ENCODE measurements at places on chromosomes 11 and 22. TPM values are rescaled to one million over a fixed set of nuclear protein-coding genes. Genes with fewer than 3 reads are reported as not detected.

Gene OR51B2
- not detected for total RNA-seq

GRCh38 chr22:31337178-31337577, 9.0 kb downstream of the PATZ1 start:
- DNase-seq: no peak

- DNase-seq: no peak
Measured at GRCh38 chr11:69424748-69425147, 56.7 kb upstream of the LINC01488 start.

DNA sequence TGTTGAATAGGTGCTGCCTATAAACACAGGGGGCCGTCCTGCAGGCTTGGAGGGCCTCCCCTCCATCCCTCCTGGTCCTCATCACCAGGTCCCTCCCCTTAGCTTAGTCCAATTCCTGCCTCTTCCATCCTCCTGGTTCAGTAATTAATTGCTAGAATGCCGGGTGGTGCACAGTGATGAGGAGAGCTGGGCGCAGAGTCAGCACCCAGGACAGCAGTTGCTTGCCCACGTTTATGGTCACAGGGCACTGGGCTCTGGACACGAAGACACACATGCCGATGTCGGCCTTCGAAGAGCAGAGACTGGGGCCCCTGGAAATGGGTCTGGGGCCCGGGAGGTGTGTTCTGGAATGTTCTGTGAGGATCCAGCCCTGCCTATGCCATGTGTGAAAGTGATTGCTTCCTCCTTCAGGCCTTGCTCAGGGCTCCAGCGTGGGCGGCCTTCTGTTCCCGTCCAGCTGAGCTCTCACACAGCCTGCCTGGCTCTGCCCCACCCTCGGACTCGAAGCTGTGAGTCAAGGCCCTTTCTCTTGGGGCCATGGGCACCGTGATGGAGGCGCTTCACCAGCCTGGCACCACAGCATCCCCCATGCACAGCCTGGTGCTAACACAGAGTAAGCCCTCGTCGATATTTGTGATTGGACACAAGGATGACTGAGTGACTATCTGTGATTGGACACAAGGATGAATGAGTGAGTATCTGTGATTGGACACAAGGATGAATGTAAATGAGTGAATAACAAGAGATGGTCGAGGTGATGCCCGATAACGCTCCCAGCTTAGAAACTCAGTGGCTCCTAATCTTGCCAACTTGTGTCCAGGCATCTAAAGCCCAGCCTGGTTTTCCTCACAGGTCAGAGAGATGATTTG, 884.7 kb downstream of the BRD1 start:
- no peak for DNase-seq

GRCh38 chr22:18031695-18032454, 7.5 kb upstream of the MICAL3 start:
- DNase-seq: peak; percentile 94

Gene NXPE4
- not detected for total RNA-seq

Gene CBY1
- total RNA-seq: 23.2 TPM

Gene RIBC2
- total RNA-seq: not detected

Gene PRAME
- total RNA-seq: not detected

DNA sequence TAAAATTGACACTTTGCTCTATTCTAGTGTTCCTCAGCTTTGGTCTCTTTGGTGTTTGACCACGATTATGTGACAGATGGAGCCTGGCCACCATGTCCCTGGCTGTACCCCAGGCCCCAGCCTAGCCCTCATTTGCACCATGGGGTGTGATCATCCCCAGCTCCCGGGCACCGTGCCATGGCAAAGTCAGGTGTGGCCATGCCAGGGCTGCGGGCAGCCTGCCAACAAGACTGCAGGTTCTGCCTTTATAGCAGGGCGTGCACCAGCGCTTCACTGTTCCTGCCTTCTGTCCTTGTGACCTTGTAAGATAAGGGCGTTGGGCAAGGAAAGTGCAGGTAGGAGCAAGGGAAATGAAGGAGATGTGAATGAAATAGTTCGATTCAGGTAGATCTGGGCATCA, 22.4 kb upstream of the APOBEC3A start:
- no peak for DNase-seq

Gene CHRM4
- 0.43 TPM for total RNA-seq

GRCh38 chr11:102451681-102452460, 694 bp downstream of the TMEM123 start:
- peak; percentile 31 for DNase-seq

Gene MUC2
- total RNA-seq: not detected

- DNase-seq: no peak
Measured at GRCh38 chr11:2313051-2313951, 11.5 kb downstream of the TSPAN32 start.

GRCh38 chr22:20909543-20910303, 7.5 kb upstream of the CRKL start:
- no peak for DNase-seq

Gene GLYATL1B
- total RNA-seq: not detected

Gene IFITM5
- total RNA-seq: not detected

DNA sequence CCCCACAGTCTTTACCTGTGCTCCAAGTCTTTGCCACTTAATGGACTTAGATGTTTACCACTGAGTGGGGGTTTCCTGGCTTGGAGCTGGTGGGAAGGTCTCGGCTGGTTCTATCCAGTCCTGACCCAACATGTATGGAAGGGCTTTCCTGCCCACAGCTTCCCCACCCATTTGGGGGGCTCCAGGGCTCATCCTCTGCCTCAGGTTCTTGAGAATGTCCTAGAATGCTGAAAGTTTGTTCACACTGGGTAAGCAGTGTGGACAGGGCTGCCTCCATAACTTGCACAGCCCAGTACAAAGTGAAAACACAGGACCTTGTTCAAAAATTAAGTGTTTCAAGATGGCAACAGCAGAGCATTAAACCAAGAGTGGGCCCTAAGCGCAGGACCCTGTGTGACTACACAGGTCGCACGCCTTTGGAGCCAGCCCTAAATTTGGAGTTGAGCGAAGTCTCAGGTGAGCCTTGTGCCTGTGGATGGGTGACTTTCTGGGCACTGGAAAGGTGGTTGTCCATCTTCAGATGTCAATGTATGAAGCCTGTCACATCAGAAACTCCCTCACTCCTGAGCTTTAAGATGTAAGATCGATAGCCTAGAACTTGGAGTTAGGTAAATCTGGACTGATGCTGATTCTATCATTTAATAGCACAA, 72.7 kb upstream of the NARS2 start:
- DNase-seq: no peak

GRCh38 chr11:83408946-83409345, 122.8 kb upstream of the CCDC90B start:
- no peak for DNase-seq

Gene SHISAL1
- total RNA-seq: 0.26 TPM

DNA sequence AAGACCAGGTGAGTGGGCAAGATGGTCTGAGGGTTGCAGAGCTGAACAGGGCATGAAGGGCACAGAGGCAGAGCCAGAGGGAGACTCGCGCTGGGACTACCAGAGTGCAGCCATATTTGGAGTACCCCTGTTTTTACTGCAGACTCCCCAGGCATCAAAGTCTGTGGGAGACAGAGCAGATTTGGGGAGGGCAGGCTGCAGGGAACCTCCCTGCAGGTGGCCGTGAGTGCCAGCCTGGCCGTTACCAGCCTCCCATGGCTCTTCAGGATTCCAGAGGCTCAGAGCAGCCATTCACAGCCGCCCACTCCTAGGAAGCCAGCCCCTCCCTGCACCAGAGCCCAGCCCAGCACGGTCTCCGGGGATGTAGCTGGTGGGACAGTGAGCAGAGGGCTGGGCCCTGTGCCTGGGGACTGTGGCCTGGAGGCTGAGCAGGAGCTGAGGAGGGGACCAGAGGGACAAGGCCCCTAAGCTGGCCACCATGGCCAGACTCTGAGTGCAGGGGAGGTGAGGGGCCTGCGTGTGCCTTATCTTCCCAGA, at the start of gene SEPTIN3:
Gene SEPTIN3, plus strand, starts transcription at position 334 of the 537 bp plus-strand sequence. CDS start 2,050 bp downstream, outside the sequence.
- no peak for DNase-seq

Gene UNC93B1
- 37.3 TPM for total RNA-seq

DNA sequence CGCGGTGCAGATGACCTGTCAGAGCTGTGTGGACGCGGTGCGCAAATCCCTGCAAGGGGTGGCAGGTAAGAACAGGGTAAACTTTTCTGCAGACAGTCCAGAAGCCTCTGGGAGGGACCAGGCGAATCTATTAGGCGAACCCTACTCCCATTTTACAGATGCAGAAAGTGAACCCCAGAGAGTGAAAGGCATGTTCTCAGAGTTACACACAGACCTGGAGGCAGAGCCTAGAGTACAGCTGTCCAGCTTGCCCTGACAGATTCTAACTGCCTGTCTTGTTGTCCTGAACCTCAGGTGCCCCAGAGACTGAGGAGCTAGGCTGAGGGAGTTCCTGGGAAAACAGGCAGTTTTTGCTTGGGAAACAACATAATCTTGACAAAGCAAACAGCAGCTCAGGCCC, 665 bp downstream of the CCS start:
- DNase-seq: no peak

DNA sequence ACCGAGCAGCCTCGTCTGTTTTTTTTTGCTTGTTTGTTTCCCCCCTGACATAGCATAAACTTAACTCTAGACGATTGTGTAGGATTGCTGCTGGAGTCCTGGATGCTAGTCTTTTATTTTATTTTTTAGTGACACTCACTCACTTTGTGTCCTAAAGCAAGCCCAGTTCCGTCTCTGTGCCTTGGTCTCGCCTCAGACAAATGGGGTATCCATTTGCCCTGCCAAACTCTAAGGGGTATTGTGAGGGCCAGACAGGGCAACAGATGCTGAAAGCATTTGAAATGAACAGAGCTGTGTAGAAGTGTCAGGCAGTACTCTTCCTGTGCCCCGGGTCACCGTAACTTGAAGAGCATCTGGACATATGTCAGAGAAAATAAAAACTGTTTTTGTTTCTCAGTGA, 34.8 kb upstream of the DKK3 start:
- DNase-seq: no peak

- no peak for DNase-seq
Measured at GRCh38 chr11:72292106-72292785, 48.3 kb upstream of the PHOX2A start.

Gene UPK2
- total RNA-seq: not detected

- DNase-seq: no peak
Measured at GRCh38 chr11:12695221-12695794, 21.1 kb downstream of the TEAD1 start.

DNA sequence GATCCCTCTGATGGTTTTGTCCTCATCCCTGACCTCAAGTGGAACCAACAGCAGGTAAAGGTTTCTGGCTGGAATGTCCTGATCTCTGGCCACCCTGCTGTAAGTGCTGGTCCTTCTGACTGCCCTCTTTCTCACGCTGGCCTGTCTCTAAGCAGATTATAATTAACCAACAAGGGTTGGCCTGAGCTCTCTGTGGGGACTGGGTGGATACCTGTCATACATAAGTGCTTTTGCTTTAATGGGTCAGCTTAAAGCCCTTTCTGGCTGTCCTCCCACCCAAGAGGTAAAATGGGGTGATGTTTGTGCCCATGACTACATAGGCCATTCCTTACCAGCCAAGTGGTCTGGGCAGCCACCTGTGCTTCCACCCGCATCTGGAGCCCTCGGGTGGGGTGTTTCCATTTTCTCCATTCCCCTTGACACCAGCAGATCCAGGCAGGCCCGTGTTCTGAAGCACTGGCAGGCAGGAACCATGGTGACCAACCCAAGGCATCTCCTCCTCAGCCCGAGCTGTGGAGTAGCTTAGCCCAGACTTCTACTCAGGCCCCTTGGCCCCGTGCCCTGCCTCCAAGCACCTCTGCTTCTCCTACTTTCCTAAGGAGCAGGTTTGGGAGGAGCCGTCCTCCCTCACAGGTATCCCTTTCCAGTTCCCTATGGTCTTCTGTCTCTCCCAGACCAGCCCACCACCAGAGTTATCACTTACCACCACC, 17.0 kb upstream of the ST3GAL4 start:
- DNase-seq: no peak

- DNase-seq: no peak
Measured at GRCh38 chr11:113841691-113842090, 33.7 kb downstream of the USP28 start.

- no peak for DNase-seq
Measured at GRCh38 chr11:74471668-74472429, 4.5 kb upstream of the KCNE3 start.

DNA sequence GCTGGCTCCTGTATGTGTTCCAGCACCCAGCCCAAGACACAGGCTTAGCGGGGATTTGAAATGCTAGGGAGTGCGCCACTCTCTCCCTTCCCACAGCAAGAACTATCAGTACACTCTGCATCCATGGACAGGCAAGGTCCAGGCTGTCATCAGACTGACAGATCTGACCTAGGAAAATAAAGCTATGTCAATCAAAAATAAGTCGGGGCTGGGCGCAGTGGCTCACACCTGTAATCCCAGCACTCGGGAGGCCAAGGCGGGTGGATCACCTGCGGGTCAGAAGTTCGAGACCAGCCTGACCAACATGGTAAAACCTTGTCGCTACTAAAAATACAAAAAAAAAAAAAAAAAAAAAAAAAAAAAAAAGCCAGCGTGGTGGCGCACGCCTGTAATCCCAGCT, 1.7 kb upstream of the MOV10L1 start:
- no peak for DNase-seq

DNA sequence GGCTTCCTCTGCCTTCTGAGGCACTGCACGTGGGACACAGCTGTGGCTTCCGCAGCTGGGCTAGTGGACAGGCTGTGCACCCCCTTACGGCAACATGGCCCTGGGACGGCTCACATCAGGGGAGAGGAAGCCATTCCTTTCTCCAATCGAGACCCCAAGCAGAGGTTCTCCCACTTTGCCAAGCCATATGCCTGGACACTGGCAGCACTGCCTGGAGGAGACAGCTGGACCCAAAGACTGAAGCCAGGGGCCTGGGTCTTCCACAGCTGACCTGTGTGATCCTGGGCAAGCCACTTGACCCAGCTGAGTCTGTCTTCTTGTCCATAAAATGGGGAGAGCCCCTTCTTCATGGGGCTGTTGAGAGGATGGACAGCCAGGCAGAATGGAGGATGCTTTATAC, 65.4 kb downstream of the SHISAL1 start:
- no peak for DNase-seq

- DNase-seq: peak; percentile 48
Measured at GRCh38 chr22:26679003-26679629, 21.7 kb downstream of the MIAT start.

- DNase-seq: no peak
Measured at GRCh38 chr11:30257058-30257457, 26.2 kb downstream of the FSHB start.

DNA sequence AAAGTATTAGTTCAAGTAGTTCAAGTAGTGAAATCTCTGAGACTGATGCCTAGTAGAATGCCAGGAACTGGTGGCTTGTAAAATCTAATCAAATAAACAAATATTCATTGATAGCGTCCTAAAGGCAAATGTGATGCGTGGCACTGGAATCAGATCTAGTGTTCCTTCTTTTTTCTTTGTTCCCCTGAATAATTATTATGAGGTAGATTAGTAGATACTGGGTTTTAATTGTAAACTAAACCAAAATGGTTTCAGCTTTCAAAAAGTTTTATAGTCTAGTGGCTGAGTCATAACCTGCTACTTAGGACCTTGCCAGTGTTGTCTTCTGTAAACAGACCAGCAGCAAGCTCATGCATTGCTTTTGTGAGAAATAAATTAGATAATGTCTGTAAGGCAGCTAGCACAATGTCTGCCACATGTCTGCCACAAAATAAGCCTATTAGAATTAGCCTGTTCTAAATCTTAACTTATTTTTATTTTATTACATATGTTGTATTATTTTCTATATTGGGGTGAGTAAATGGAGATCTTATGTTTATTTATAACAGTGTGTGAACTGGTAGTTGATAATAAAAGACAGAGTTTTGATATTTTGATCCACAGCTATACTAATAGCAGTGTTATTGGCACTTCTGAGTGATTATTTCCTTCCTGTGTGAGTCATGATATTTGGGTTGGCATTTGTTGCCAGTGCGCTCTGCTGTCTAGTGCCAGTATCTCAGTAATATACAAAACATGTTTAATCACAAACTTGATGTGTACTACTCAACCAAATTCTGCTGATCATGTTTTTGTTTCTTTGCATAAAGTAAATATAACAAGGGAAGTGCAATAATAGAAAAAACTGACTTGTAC, 135.7 kb downstream of the TMEM135 start:
- DNase-seq: peak; percentile 75

Gene GNAZ
- 0.96 TPM for total RNA-seq
